BJ (cell line): ENCODE measurements at places on chromosomes 4 and X.

GRCh38 chr4:154030746-154031145 is 241.9 kb upstream of the SFRP2 start:
- DNase-seq: no peak

- no peak for DNase-seq
Observed at GRCh38 chr4:2828758-2829181, 14.9 kb upstream of the ADD1 start.

DNA sequence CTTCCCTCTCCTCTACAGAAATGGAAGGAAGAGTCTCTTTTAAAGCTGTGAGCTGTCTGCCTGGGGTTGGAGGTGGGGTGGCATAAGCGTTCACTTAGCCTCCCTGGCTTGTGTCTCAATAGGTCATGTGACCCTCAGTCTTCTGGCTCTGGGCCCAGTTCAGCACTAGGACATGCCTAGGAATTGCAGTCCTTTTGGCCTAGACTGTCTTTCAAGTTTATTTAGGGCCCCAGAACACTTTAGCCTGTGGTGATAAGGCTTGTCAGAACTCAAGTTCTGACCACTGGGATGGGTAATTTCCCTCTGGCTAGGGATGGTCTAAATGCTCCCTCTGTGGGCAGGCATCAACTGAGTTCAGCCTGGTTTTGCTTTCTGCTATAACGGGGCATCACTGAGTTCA is 34.3 kb upstream of the ARMCX4 start:
- DNase-seq: no peak

DNA sequence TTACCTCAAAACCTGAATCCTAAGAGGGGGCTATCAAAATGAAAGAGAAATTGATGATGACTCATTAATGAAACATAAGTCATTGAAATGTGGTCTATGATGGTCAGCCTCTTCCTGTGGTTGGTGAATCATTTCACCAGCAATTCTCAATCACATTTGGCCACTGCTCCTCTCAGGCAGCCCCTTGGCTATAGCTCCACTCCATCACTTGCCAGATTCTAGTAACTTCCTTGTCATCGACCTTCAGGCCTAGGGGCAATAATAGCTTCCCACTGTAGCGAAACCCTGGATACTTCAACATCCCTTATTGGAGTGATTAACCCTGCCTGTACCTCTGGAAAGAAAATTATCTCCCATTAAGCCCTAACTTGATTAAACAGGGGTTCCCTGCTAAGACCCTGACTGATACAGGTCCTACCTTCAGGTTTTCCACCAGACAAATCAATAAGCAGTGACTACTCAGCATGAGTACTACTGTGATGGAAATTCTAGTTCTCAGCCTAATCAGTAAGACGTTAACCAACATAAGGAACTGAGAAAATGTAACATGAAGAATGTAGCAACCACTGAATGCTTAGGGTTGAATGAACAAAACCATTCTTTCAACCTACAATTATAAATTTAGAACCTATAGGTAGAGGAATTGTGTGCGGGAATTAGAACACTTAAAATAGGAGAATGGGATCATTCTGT is 30.4 kb downstream of the ADH7 start:
- peak; percentile 70 for DNase-seq

DNA sequence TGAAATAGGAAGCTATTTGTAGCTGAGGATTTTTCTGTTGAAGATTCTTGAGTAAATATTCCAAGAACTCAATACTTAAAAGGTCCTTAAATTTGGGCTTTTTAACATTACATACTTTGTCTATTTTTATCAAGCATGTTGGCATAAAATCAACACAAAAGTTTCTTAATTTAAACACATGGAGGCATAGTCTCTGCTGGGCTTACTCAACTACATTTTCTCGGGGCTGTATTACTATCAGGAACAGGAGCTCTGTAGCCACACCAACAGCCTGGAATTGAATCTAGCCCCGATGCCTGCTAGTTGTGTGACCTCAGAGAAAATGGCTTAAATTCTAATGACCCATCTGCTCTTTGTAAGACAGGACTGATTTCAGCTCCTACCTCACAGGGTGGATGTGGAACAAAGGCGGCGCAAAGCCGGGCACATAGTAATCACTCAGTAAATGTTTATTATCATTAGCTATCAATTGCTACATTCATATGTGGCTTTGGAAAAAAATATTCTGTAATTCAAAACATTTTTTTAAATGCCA is 207.0 kb downstream of the NSUN7 start:
- DNase-seq: peak; percentile 8

GRCh38 chrX:133876646-133877045 is 108.7 kb downstream of the GPC3 start:
- DNase-seq: no peak

- peak; percentile 27 for DNase-seq
Observed at GRCh38 chrX:10177601-10178000, 20.8 kb downstream of the CLCN4 start.

GRCh38 chr4:131609039-131609438 is 1540.1 kb upstream of the PCDH10 start:
- no peak for DNase-seq

DNA sequence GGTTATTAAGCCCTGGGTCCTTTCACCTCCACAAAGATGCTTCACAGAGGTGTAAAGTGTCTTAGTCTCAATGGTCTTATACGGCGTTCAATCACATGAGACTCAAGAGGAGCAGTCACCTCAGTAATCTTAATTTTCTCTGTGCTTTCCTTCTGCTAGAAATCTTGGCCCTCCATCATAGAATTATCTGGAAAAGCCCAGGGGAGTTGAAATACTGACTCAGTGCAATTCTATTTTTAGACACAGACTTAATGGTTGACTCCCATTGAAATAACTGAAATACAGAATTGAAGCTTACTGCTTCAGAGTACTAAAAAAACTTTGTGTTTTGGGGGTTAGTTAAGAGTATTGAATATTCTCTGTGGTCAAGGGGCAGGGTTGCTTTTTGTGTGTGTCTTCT is 94.5 kb upstream of the IL15 start:
- no peak for DNase-seq

GRCh38 chr4:89829470-89830138 is 7.4 kb downstream of the SNCA start:
- DNase-seq: no peak

DNA sequence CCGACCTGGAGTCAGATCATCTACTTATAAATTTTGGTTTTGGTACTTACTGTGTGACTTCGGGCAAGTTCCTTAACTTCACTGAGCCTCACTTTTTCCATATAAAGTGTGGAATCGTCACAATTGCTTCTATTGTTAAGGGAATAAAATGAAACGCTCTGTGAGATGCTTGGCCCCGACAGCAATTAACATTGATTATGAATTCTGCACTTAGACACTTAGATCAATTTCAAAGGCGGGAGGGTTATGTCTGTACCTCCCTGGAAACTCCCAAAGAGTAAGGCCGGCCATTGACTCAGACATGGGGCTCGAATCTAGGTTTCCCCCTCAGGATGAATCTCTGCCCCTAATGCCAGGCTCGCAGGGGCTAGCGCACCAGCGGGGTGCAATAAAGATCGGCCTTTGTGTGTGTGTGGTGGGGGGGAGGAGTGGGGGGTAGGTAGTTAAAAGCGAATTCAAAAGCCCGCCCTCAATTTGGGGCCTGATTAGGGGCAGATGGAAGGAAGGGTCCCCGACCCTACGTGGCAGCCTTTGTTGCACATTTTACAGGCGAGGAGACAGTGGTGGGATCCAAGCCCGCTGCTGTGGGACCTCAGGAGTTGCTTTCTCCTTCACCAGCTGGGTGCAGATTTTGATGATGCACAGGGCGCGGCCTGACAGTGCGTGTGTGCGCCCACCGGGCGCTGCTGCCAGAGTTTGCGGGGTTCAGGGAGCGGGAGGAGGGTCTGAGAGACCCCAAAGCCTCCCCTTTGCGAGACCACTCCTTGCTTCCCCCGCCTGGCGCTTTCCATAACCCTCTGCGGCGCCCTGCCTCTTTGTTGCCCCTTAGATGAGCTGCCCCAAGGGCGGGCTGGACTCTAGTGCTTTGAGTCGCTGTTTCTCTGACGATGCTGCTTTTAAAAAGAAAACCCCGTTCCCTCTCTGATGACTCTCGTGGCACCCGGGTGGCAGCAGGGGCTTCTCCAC is 9.6 kb downstream of the MSX1 start:
- no peak for DNase-seq

DNA sequence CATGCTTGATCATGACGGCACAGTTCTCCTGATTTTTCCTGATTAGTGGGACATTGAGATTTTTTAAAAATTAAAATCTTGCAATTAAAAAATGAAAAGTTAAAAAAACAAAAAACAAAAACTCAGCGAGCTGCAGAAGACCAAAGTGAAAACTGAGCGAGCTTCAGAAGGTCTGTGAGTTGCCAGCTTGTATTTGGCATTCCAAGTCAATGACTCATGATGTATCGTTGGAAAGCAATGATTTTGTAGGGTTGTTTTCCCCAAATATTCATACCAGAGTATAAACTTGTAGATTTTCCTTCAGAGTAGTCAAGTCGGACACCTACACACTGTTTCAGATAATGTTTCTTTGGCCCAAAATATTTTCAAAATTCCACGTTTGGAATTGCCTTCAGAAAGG is 76.9 kb downstream of the LRRC66 start:
- no peak for DNase-seq

DNA sequence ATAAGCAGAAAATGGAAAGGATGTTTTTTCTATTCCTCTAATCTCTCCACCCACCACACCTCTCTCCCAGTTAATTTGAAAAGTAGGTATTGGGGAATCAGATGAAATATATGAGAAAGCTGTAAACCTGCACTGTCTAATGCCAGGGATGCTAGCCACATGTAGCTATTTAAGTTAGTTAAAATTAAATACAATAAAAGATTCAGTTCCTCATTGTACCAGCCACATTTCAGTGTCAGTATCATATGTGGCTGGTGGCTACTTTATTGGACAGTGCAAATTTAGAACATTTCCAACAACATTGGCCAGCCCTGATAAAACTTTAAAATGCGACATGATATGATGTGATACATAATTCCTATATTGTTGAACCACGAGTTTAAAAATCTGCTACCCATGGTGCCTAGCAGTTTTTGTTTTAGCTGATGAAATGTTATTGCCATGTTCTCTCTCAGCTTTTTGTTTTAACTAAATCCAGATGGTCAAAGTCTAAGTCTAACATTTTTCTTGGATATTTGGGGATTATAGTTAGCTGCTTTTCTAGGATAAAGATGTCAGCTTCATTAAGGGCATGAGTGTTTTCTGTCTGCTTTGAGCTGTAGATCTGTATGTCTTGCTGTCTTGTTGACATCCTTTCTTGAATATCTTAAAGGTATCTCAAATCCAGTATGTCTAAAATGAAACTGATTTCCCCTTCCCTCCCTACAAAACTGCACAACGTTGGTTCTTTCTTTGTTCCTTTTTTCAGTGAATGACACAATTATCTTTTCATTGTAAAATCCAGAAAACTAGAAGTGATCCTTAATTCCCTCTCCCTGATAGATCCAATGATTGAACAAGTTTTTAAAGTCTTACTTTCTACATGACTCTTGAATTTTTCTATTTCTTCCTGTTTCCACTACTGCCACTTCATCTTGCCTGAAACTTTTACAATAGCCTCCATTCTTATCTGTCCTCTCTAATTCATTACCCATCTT is 6.2 kb downstream of the ARFIP1 start:
- peak; percentile 10 for DNase-seq

DNA sequence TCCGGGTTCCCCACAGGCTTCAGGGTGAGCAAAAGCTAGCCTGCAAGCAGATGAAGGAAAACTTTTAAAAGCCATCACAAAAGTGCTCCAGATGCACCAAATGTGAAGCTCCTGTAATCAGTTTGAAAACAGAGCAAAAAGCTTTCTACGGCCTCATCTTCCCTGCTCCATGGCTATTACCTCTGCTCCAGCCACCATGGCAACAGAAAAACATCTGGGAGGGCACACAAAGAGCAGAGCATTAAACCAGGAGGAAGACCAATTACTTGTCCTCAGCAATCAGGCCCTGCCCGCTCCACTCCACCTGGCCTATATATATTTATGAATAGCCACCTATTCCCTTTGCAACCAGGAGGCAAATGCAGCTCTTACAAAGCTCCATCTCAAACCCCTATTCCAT is 33.6 kb downstream of the TMEM154 start:
- no peak for DNase-seq

GRCh38 chrX:100417681-100418080 is 7.6 kb upstream of the PCDH19 start:
- no peak for DNase-seq

DNA sequence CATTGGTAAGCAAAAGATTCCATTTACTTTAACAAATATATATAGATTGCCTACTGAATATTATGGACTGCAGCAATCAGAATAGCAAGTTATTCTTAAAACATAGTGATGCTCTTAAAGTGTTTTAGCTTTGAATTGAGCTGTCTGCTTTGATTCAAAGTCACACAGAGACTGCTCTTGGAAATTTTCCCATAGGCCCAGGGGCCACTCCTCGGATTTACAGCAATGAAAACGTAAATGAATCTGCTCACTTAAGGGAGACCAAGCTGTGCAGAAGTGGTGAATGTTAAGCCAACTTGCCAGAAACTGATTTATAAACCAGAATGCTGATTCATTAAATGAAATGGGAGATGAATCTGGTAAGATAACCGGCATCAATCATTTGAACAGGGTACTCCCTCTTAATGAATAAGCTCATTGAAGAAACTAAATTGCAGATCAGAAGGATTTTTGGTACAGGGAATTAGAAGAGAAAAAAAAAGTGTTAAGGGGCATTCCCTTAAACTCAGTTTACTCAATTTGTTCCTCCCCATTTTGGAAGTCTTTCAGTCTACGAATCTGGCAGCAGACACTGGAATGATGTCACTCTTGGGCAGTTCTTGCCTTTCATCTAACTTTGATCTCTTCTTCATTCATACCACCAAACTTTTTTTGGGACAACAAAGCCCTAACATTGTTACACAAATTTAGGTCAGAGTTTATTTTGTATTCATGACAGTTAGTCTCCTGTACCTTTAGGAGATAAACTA is 363.3 kb upstream of the MAGEB2 start:
- DNase-seq: no peak

DNA sequence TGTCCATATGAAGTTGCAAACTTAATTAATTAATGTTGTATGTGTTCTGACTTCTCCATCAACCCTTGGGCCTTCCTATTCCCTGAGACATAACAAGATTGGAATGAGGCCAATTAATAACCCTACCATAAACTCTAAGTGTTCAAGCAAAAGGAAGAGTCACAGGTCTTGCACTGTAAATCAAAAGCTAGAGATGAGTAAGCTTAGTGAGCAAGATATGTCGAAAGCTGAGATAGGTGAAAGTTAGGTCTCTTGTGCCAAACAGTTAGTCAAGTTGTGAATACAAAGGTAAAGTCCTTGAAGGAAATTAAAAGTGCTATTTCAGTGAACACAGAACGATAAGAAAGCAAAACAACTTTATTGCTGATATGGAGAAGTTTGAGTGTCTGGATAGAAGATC is 58.2 kb upstream of the GPRIN3 start:
- no peak for DNase-seq
